NCI-H1092 treated with DMSO at 0.1 percent for 48 hours (cell line): ENCODE measurements at places on chromosomes 6 and 20.

DNA sequence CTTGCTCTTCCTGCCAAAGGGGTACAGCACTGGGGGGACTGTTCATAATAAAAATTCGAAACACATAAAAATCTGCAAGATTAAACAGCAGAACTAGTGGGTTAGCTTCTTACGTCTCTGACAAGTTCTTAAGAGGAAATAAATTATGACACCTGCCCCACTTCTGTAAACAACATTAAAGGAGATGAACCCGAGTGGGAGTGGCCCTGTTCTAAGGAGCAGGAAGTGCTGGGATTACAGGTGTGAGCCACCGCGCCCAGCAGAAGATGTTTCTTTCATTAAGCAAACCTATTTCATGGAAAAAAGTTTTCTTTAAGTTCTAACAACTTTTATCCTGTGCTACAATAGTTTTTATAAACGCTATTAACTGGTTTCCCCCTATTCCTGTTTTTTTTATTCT, 24.6 kb downstream of the USP45 start:
- no peak for DNase-seq

DNA sequence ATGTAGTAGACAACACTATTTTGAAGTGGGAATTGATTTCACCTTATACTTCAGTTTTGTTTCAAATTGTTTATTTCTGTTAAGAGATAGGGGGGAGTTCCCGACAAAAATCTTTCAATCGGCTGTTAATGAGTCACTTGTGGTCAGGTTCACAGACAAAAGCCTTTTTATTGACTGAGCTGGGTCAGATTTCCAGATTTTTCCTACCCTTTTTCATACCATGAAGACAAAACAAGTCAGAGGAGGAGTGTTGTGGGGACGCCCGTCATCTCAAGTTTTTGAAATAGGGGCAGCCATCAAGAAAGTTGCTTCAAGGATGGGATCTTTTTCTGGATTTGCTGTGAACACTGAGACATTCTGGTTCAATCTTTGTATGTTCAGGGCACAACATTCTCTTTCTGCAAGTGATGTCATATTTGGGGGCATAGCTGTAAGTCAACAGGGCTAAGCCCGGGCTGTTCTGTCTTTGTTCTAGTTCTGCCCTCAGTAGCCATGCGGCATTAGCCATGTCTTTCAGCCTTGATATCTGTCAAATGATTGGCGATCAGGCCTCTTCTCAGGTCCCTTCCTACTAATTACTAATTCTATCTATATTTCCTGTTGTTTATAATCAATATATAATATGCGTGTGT, 496.0 kb upstream of the MARCKS start:
- DNase-seq = no peak

GRCh38 chr6:147207837-147208754, 3.9 kb downstream of the STXBP5 start:
- no peak for DNase-seq

DNA sequence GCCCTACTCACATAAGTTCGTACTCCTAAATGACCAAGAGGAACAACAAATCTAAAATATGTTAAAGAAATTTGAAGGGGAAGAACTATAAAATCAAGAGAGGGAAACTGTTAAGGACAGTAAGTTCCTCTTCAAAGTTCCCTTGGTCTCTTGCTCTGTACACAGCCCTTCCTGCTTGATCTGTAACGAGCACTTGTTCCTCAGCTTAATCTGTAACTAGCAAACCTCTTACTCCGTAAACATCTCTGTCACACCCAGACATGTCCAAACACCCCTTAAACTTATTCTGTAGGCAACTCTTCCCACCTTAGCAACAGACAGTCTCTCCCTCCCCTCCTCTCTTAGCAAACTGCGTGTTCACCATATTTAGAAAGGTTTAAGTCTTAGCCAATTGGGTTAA, 29.9 kb downstream of the PLN start:
- no peak for DNase-seq

- DNase-seq = no peak
Measured at GRCh38 chr6:548517-548916, 108.4 kb downstream of the HUS1B start.

DNA sequence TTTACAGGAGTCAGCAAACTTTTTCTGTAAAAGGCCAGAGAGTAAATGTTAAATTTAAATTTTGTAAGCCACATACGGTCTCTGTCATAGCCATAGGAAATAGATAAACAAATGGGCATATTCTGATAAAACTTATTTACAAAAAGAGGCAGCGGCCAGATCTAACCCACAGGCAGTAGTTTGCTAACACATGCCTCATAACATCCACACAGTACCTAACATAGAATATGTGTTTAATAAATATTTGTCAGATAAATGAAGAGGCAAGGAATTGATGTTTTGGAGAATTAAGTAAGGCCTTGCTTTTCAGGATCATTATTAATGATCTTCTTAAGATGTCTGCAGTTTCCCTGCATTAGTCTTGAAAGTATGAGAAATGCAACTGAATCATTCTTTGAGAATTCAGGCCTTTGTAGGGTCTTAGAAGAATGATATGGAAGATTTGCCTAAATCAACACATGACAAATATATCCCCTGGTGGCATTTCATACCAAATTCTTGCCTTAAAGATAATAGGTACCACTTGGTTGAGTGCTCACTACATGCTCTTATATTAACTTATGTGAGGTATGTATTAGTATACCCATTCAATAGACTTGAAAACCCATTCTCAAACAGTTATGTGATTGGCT, 39.3 kb upstream of the TRAM2 start:
- no peak for DNase-seq

- no peak for DNase-seq
Measured at GRCh38 chr6:156421933-156422332, 355.2 kb upstream of the ARID1B start.

DNA sequence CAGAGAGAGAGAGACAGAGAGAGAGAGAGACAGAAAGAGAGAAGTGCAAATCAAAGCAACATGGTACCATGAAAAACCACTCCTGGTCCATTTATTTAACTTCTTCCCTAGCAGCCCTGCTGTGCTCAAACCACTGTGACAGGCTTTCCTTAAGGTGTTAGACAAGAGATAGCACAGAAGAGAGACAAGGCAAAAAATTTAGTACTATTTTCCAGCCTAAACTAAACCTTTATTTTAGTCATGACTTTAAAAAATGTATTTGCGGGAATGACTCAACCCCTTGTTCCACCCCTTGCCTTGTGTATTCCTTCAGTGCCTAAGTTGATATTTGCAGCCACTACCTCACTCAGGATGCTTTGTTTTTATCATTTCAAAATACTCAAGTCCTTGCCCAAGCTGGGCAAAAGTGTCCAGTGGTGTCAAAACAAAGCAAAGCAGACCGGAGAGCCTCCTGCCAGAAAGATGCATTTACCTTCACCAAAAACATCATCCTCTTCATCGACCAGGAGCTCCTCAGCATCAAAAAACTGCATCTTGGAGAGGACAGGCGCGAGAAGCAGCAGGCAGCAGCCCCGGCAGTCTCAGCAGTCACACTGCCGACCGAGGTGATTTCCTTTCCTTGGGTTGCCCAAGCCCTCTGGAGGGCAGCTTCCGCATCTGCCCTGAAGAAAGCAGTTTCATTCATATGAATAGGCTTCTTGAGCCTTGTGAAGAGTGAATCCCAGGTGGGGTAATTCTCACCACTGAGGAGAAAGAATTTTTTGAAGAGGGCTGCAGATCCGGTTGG, at the start of gene RIPOR2:
Gene RIPOR2 (minus strand): TSS at position 595 of the 787 bp plus-strand sequence. CDS start 62 bp downstream, at position 533.
- DNase-seq = no peak

DNA sequence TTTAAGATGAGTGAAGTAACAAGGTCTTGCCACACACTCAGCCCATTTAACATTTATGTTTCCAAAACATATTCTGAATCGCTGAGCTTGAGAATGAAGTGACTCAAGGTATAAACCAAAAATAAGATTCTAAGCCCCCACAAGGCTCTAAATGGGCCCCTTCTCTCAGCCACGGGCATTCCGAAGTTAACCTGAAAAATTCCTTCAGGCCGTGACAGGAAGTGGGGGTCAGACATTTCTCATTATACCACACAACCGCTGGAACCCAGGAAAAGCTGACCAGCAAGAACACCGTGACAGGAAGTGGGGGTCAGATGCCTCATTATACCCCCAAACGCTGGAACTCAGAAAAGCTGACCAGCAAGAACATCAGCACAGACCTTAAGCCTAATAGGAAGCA, 247.9 kb downstream of the ERMARD start:
- DNase-seq = no peak

- no peak for DNase-seq
Measured at GRCh38 chr20:49394264-49394663, 88.2 kb downstream of the KCNB1 start.

GRCh38 chr6:92810913-92811312, 608.4 kb downstream of the EPHA7 start:
- DNase-seq = peak; percentile 49

- no peak for DNase-seq
Measured at GRCh38 chr6:156767603-156768467, 9.3 kb upstream of the ARID1B start.

GRCh38 chr6:148629181-148629580, 117.6 kb upstream of the UST start:
- no peak for DNase-seq
